ENCODE measurements at places on chromosomes 7 and 10.

GRCh38 chr7:143147070-143147469, 15.2 kb downstream of the PIP start:
- no peak for DNase-seq

GRCh38 chr7:45088821-45089340, at the start of gene NACAD:
NACAD (minus strand) TSS chr7:45088969; CDS start chr7:45088894, 75 bp downstream.
- DNase-seq, result no peak

GRCh38 chr7:133854739-133855138, 272.4 kb upstream of the LRGUK start:
- DNase-seq, result peak; percentile 49

DNA sequence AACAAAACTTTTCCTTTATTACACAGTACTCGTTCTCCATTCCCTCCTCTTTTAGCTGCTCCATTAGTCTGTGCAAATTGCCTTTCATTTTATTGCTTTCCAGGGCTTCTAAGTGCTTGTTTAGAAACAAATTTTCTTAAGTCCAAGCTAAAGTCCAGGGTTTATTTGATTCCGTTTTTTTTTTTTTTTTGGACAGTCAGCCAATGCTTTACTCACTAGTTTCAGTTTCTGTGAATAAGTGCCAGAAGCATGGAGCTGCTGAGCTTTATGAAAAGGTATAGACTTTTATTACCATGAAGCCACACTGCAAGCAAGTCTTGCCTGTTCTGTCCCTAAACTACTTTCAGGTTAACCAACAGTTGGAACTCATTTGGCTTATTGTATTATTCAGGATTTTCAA, 455.0 kb downstream of the GFRA1 start:
- peak; percentile 6 for DNase-seq

GRCh38 chr7:23017309-23017708, 3.4 kb upstream of the HYCC1 start:
- DNase-seq, result no peak

DNA sequence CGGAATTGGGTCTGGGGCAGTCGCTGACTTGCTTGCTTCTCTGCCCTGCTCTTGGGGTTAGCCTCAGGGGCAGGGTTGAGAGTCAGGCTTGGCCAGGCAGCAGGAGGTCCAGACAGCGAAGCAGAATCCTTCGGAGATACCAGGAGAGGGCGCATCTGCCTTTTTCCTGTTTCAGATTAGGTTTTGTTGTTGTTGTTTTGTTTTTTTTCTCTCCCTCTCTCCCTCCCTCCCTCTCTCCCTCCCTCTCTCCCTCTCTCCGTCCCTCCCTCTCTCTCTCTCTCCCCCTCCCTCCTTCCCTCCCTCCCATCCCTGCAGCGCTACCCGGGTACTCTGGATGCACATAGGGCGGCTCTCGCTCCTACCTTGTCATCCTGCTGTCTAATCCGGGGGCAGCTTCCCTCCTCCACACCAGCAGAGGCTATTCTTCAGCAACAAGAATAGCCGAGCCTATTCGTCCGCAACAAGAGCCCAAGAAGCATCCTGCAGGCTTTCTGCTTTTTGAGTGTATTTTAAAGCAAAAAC, 758 bp upstream of the OPTN start:
- peak; percentile 70 for DNase-seq

DNA sequence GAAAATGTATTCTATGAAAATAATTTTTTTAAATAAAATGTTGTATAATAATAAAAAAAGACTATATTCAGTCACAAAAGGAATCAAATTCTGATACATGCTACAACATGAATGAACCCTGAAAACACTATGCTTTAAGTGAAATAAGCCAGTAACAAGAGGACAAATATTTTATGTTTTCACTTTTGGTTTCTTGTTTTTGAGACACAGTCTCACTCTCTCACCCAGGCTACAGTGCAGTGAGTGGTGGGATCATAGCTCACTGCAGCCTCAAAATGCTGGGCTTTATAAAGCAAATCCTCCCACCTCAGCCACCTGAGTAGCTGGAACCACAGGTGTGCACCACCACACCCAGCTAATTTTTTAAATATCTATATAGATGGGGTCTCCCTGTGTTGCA, 64.2 kb downstream of the CNOT4 start:
- DNase-seq, result no peak

GRCh38 chr7:73595358-73595757, 17.0 kb upstream of the TBL2 start:
- no peak for DNase-seq

GRCh38 chr7:95682913-95683312, 86.6 kb upstream of the PDK4 start:
- no peak for DNase-seq

GRCh38 chr7:38222481-38223096, 44.5 kb downstream of the STARD3NL start:
- DNase-seq, result peak; percentile 62

DNA sequence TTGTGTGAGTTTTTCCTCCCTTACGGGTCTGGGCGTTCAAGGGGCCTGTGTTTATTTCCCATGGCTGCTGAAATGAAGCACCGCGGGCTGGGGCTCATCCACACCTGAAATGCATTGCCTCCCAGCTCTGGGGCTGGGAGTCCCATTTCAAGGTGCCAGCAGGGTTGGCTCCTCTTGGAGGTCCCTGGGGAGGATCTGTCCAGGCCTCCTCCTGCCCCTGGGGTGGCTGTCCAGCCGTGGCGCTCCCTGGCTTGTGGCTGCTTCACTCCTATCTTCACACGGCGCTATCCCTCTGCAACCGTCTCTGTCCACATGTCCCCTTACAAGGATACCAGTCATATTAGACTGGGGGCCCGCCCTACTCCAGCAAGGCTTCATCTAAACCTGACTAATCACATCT, 41.1 kb upstream of the CNPY1 start:
- no peak for DNase-seq

GRCh38 chr7:138964624-138965436, 16.4 kb downstream of the KIAA1549 start:
- DNase-seq, result no peak

DNA sequence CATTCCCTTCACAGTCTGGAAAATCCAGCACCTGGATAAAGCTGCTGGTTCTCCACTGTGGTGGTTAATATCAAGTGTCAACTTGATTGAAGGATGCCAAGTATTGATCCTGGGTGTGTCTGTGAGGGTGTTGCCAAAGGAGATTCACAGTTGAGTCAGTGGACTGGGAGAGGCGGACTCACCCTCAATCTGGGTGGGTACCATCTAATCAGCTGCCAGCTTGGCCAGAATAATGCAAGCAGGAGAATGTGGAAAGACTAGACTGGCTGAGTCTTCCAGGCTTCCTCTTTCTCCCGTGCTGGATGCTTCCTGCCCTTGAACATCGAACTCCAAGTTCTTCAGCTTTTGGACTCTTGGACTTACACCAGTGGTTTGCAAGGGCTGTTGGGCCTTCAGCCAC, 48.4 kb downstream of the C10orf143 start:
- no peak for DNase-seq

GRCh38 chr10:79980711-79981110, 31.8 kb upstream of the SFTPD start:
- no peak for DNase-seq

DNA sequence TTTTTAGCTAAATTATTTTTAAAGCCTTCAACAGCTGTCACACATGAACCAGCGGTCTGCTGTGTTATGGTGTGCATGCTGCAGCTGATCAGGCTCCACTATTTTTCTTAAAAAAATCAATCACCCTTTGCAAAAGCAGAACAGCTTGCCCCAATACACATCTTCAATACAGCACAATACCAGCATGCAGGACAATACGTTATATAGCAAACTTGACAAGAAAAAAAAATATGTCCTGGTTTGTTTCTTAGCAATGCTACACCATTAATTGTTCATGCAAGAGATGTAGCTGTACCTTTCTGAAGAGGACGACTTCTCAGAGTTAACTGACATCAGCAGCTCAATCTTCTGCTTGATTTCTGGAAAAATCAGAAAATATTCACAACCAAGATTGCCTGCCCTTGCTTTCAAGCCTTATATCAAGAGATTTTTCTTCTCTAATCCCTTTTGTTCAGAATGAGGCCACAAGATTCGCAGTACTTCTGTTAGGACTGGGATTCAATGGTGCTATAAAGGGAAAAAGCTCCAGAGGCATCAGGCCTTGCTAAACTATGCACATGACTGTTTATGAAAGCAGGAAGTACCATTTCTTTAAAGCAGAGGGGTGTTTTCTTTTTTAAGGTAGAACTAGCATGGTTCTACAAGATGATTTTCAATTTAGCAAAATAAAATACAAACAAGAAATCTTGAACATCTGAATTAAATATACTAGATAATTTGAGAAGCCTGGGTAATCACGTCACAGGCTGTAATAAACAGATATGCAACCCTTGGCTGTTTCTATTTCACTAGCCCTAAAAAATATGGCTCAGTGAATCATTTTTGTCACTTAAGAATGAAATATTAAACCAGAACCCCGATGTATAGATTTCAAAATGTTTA, 120.0 kb downstream of the SRPK2 start:
- peak; percentile 63 for DNase-seq

DNA sequence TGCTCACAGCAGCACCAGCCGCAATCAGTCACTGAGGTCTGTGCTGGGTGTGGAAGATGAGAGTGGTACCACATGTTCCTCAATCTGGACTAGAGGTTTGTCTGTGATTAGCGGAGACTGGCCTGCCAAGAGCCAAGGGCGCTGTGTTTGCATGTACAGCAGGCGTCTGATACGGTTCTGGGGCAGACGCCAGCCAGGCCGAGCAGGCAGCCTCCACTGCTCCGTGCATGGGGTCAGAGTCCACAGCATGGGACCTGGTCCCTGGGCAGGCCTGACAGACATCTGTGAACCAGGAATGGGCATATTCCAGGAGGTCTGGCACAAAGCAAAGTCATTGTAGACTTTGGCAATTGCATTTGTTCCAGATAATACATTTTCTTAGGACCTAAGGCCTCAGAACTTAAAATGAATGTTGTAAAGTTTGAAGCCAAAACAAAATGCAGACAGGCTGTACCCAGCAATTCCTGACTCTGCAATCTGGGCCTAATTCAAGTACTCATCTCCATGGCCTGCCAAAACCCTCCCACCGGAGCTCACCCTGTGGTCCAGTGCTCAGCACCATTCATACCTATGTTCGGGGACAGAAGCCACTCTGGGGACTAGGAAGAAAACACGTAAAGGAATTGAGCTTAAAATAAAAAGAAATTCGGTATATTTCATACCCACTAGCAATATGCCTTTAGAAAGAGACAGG, 50.0 kb upstream of the FAM20C start:
- no peak for DNase-seq

GRCh38 chr7:156993021-156993924, 17.2 kb downstream of the MNX1 start:
- no peak for DNase-seq

- peak; percentile 86 for DNase-seq
These were observed 527 bp downstream of the AKR1B1 start for GRCh38 chr7:134458341-134458805.

GRCh38 chr7:5452937-5453540, 29.4 kb upstream of the TNRC18 start:
- no peak for DNase-seq

GRCh38 chr7:130831817-130832481, 97.9 kb upstream of the KLF14 start:
- DNase-seq, result peak; percentile 31

DNA sequence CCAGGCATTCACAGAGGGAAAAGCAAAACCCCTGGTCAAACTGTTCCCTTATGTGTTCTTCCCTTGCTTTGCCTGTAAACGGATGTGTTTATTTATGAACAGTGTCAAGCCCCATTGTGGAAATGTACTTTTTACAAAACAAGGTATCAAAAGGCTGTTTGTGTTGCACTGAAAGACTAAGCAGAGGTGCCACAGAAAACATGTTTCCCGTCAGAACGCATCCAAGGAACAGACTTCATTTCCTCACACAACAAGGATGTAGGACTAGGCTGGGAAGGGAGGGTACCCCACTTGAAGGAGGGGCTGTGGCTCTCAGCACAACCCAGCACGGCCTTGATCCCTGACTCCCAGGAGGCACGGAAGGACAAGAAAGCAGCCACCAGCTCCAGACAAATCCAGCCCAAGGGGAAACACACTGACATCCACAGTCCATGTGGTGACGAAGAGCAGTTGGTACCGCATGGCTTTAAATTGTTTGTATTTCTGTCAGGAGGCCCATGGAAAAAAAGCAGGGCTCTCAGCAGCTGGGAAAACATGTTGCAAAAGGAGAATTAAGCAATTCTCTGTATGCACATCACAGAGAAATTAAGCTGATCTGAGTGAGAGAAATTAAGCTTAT, 85.6 kb downstream of the RNF216 start:
- no peak for DNase-seq

DNA sequence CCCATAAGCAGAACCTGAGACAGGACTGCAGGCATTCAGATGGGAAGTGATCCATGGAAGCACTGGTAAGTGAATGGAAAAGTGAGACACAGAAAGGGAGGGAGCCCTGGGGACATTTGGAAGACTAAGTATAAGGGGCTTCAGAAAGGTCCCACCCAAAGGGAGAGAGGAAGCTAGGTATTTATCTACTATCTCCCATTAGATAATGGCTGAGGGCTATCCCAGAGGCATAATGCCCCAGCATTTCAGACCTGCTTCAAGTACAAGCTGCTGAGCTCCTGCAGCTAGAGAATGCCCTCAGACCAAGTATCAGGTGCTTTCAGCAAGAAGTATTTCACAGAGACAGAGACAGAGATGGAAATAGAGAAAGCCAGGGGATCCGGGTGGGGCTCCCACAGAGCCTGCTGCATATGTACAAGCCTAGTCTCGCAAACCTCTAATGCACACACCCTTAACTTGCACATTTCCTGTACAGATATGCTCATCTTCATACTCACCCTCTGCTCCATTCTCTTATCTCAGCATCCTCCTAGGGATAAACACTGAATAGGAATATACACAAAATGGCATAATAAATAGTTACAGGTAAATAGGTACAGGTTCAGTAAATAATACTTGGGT, 20.2 kb downstream of the KDM7A start:
- DNase-seq, result no peak

DNA sequence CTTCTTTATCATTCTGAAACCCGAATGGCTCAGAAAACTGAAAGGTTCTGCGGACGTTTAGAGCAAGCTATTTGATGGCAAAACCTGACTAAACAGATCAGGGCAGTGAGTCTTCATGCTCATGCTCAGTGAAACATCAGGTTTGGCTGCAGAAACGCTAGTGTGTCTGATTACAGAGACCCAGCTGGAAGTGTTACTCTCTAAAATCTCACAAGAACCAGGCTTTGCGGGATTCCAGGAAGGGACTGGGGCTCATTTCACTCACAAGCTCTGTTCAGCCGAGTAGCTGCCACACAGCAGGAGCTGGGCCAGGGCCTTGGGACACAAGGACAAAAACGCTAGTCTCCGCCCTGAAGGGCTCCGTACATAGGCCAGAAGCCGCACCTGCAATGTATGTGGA, 2.9 kb downstream of the PITRM1 start:
- DNase-seq, result no peak

DNA sequence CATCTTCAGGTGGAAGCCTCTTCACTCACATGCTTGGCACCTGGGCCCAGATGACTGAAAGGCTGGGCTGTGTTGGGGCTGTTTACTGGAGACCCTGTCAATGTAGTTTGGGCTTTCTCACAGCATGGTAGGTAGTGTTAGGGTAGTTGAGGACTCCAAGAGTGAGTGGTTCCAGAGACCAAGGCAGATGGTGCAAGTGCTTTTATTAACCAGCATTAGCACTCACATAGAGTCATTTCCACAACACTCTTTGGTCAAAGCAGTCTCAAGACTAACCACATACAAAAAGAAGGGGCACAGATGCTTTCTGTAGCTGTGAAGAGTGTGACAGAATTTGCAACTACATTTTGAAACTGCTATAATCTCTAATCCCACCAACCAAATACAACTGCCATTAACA, 135.0 kb downstream of the RTKN2 start:
- no peak for DNase-seq

- no peak for DNase-seq
These were observed 51.9 kb downstream of the MTPN start for GRCh38 chr7:135925210-135925609.

GRCh38 chr10:30184397-30185033, 125.1 kb upstream of the JCAD start:
- no peak for DNase-seq

Measured in RPMI8226 (cell line).